Muscle of back (tissue), 13 donors: ENCODE measurements at places on chromosomes 6 and 20.

GRCh38 chr6:162032620-162033019 lies 694.9 kb downstream of the PRKN start:
- no peak for DNase-seq

- DNase-seq: no peak
Measured at GRCh38 chr6:160735523-160735922, 33.5 kb downstream of the PLG start.

GRCh38 chr20:64254571-64255360 lies 782 bp upstream of the PCMTD2 start:
- no peak for DNase-seq

GRCh38 chr6:126923807-126924206 lies 194.7 kb upstream of the RSPO3 start:
- DNase-seq: no peak

GRCh38 chr20:61797200-61797599 lies 268.5 kb downstream of the TAF4 start:
- DNase-seq: no peak

GRCh38 chr20:3729811-3730540 lies 2.5 kb upstream of the HSPA12B start:
- DNase-seq: no peak

GRCh38 chr6:88442737-88443136 lies 276.6 kb upstream of the CNR1 start:
- no peak for DNase-seq

DNA sequence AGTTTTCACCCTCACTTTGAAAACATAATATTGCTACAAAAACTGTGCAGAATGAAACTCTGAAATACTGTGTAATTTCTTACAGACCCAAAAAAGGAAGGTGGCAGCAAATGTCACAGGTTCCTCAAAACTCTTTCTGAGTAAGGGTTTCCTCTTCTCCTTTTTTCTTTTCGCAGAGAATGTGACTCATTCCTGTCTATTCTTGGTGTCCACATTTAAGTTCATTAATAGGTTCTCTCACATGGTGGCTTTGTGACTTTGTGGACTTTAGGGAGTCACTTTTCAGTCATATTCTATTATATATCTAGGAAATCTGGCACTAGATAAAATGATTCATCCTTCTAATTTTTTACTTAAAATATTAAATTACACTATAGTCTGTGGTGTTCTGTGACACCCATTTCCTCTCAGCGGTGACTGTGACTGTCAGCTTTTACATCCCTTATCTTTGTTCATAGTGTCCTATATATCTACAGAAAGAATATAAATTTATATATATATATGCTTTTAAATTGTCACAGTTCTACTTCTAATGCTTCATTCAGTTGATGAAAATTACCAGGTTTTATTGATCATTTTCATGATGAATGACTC lies 126.8 kb upstream of the HCRTR2 start:
- peak; percentile 10 for DNase-seq

- peak; percentile 31 for DNase-seq
Measured at GRCh38 chr20:1810926-1811620, 84.1 kb upstream of the SIRPA start.

DNA sequence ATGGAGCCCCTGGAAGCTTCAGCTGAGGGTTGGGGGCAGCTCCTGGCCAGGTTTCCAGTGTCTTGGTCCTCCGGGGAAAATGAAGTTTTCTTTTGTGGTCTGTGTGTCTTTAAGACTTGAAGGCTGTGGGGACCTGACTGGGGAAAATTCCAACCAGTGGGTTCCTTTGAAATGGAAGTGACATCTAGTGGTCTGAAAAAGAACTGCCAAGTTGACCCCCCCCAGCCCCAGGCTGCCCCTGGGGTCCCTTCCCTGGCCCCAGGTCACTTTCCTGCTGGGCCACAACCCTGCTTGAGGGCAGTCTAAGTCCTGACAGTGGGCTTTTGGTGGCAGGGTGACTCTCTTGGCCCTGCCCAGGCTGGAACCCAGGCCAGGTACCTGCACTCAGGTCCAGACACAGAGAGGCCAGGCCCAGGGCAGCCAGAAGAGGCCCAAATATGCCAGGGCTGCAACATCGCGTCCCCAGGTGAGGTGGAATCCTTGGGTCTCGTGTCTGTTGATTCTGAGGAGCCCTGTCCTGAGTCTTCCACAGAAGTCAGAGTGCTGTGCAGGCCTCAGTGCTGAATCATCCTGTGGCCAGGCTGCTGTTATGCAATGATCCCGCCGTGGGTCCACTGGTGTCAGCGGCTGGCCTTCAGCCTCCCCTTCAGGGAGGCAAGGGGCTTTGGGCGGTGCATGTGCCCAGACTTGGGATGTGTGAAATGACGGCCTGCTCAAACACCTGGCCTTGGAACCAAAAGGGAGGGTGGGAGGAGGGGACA lies 68.4 kb downstream of the VEGFA start:
- peak; percentile 43 for DNase-seq

DNA sequence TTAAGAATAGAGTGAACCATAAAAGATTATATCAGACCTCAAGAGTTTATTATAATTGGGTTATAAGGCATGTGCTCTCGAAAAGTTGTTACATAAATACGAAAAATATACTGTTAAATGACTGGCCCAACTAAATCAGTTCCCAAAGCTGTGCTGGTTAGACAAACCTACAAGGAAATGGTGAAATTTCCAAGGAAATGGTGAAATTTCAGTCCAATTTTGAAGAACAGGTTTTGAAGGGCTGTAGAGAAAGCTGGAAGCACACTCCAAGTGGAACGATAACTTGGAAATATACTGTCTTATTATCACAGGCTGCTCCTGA lies 400 bp upstream of the TRMT11 start:
- DNase-seq: no peak

DNA sequence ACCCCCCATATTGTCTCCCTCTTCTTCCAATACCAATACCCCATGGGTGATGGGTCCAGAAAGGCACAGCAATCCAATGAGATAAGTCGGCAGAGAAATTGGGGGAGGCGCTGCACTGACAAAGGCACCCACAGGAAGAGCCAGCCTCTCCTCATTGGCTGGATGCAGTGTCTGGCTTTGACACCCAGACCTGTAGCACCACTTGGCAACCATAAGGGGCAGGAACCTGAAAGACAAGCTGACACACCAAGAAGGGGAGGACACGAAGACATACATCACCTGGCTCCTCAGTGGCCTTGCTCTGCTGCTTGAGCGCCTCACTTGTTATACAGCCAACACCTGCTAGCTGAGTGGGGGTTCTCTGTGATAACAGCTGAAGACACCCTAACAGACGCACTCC lies 19.4 kb upstream of the SLC4A11 start:
- DNase-seq: no peak

DNA sequence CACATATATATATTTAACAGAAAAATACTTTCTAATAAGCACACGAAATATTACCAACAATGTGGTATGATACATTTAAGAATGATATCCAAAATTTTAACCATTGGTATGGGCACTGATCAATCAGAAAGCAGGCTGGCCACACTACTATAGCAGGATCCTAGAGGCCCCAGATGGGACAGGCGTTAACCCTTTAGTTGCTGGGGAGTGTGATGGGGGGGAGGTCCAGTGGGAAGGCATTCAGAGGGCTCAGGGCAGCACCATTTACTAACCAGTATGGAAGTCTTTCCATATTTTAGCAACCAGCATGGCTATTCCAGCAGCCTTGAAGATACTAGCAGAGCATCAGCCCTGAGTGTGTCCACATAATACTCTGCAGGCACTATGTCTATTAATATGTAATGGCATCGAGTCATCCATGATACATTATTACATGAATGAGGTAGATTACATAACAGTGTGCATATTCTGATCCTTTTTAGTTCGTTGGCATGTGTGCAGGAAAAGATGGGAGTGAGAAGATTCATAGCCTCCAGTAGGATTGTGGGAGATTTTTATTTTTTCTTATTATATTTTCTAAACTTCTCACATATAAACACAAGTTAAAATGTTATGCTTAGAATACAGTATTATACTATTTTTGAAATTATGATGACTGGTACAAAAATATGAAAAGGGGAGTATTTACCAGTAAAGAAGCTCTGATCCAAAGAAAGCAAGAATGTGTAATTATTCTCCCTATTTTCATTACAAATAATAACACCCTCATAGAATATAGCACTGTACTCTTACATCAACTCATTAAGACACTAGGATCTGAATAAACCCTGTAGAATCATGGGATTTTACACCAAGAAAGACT lies 78.9 kb downstream of the FAM217A start:
- DNase-seq: no peak

DNA sequence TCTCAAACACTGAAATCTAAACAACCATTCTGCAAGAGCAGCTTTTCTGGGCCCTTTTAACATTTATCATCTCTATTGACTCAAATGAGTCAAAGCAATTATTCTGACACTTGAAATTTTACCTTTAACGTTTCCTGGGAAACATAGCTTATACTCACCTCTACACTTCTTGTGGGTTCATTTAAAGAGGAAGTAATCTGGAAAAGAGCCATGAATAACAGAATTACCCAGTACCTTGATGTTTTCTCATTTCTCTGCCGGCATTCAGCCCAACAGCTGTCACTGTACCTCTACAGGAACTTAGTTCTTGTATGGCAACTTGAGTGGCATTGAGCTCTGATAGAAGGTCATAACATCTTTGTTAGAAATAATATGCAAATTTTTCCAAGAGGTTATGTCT lies 272.2 kb downstream of the KCNQ5 start:
- DNase-seq: no peak

DNA sequence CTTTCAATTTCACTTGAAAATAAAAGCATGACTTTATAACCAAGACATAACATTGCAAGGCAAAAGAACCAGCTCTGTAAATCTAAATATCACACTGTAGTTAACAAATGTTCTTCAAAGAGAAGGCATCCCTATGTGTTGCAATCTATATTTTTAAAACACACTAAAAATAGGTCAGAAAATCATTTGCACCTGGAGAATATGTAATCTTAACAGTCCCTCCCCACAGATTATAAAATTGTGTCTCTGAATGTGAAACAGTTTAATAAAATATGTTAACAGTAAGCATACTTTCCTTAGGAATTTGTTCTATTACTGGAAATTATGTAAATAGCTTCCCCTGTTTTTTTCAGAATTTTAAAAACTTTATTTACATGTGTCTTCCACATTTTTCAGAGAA lies 351.9 kb downstream of the COL12A1 start:
- no peak for DNase-seq

- no peak for DNase-seq
Measured at GRCh38 chr6:43733471-43734293, 36.3 kb upstream of the VEGFA start.

- no peak for DNase-seq
Measured at GRCh38 chr6:7434672-7435071, 45.1 kb downstream of the RIOK1 start.

GRCh38 chr6:127471379-127472255 lies 12.4 kb upstream of the KIAA0408 start:
- DNase-seq: no peak

GRCh38 chr6:119350952-119351372 lies 1.4 kb upstream of the MAN1A1 start:
- no peak for DNase-seq

- DNase-seq: no peak
Measured at GRCh38 chr6:91352878-91353277, 766.0 kb upstream of the MAP3K7 start.

- peak; percentile 2 for DNase-seq
Measured at GRCh38 chr6:127518191-127518709, 885 bp downstream of the MTCL3 start.

DNA sequence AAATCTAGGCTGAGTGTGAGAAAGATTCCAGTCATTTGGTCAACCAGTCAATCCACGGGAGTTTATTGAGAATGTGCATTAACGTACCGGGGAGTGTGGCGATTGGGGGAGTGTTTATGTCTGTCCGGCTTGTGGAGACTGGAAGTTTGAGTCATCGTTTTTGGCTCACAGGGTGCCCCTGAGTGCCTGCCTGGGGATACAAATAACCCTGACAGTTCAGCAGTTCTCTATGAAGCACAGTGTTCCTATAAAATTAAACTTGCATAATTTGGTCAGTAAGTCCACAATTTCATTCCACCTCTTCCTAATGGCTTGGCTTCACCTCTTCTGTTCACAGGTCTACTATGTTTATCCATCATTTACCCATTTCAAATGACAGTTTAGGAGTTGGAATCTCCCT lies 72.6 kb upstream of the PLEKHG1 start:
- DNase-seq: no peak

DNA sequence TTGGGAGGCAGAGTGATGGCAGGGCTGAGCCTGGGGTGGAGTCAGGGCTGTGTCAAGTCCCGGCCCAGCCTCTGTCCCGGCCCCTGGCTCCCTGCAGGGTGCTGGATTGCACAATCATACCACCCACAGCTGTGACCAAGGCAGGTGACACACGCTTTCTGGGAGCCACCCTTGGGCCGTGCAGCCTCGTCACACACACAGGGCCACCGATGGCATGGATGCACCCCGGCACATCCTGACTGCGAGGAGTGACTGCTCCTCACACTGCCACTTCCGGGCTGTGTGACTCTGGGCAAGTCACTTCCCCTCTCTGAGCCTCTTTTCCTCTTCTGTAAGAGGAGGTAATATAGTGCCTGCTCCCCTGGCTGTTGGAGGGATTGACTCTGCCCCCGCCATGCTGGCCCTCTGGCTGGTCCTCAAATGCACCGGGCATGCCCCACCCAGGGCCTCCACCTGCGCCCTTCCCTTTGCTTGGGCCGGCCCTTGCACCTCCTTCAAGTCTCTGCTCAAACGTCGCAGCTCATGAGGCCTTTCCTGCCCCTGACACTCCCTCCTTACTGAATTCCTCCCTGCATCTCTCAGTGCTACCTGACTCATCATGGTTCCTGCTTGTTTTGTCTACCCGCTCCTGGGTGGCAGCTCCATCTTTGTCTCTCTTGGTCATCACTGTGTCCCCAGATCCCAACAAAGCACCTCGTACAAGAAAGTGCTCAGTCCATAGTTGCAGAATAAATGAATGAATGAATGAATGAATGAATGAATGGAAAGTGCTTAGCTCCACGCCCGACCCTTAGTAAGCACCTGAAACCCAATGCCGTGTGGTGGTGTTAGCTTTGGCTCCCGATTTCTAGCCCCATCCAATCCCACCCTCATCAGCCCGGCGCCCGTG lies 93.5 kb downstream of the CEBPB start:
- DNase-seq: no peak

GRCh38 chr6:105705608-105706007 lies 302.7 kb upstream of the PREP start:
- no peak for DNase-seq

- no peak for DNase-seq
Measured at GRCh38 chr6:16285467-16286150, 47.2 kb downstream of the GMPR start.

GRCh38 chr20:19874040-19874727 lies 116.1 kb downstream of the RIN2 start:
- no peak for DNase-seq

- DNase-seq: no peak
Measured at GRCh38 chr20:50449738-50450492, 60.3 kb upstream of the PTPN1 start.

- DNase-seq: no peak
Measured at GRCh38 chr6:66161546-66162108, 454.6 kb upstream of the EYS start.

DNA sequence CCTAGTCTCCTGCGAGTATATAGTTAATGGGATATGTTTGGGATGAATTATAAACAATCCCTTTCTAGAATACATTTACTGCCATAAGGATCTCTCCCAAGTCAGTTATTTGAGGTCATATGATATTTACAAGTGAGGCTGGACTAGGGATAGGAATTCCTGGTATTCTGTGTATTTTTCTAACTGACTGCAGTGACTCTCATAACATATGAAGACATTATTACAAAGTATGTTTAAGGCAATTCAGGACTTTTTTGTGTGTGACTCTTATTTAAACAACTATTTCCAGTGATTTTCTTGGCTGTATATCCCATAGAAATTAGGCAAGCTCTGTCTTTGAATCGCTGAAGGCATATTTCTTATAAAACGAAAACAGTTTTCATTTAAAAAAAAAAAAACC lies 18.4 kb upstream of the TNFAIP3 start:
- peak; percentile 73 for DNase-seq
